ENCODE measurements at places on chromosomes 13 and 19.

DNA sequence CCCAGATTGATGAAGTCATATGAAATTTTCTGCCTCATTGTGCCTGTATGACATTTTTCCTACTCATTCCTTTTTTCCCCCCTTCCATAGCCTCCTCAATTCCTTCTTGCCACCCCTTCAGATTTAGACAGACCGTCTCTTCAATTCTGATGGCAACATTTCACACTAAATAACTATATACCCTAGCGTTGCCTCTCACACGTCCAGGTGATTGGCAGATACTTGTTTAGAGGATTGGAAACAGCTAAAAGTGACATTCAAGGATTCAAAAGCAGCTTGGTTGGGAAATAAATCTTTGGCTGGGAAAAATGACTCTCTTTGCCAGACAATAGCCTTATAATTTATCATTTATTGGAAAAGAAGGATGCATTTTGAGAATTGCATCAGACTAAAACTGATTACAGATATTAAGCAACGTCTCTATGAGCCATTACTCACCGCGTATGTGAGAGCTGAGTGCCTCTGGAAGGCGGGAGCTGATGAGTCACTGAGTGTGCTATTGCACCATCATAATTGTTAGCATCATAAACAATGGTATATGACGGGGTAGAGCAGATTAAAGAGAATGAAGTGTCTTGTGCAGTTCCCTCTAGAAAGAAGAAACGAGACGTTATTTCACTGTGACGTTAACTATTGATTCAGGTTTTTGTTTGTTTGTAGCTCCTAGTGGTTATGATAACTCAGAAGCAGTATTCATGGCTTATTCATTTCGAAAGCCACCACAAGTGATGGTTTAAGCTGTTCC lies 61.1 kb upstream of the FAM216B start:
- DNase-seq, result no peak

DNA sequence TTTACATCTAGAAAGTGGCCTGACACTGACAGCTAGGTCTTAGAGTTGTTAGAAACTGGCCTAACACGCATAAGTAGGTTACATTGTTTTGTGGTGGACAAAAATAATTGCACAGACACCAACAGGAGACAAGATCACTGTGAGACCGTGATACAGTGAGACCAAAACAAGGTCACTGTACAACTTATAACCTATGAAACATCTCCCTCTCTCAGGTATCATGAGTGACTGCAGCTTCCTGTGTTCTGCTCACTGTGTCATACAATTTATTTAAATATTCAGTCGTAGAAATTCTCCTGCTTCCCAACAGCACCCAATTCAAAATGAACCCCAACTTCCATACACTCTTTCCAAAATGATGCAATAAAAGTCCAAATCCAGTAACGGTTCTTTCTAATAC lies 2165.2 kb downstream of the PCDH9 start:
- no peak for DNase-seq

DNA sequence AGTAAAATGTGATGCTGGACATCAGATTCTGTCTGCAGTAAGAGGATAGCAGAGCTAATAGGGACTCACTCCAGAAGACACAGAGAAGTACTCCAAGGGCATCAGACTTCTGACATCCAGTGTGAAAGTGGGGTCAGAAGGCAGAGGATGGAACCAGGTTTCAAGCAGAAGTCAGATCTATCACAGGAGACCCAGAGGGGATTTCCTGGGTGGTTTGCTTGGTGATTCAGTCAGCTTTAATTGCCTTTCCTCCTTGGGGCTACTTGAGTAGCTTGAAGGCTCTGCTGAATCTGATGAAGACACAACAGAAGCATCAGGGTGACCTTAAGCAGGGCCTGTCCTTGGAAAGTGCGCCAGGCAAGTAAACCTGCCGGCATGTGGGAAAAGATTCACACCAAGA lies 300.6 kb downstream of the COG6 start:
- DNase-seq, result no peak

DNA sequence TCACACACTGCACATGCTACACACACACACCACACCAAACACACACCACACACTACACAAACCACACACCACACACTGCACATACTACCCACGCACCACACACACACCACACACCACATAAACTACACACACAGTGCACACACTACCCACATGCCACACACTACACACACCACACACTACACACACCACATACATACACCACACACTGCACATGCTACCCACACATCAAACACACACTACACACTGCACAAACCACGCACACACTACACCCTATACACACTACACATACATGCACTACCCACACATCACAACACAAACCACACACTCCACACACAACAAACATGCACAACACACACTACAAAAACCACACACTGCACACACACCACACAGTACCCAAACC lies 6.0 kb downstream of the MAG start:
- no peak for DNase-seq

DNA sequence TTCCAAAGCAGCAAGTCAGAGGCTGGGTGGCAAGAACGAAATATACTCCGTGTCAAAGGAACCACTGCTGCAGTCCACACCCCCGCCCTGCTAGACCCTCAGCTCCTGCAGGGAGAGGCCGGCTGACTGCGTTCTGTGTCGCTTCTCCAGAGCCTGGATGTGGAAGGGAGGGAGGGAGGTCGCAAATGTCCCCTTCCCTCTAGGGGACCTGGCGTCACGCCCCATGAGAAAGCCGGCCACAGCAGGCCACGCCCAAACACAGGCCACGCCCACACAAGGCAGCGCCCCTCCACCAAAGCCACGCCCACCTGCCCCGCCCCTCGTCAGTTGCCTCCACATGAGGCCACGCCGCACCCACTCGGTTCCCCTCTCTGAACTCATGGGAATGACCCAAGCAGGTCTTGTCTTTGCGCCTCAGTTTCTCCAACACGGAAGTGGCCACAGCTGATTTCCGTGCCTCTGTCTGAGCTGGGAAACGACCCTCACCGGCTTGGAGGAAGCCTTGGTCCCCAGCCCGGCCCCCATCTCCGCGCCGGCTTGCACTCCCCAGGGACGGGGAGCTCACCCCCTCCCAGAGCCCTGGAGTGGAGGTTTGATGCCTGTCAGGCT lies 38.4 kb upstream of the TCF3 start:
- no peak for DNase-seq

Data from NCI-H446 treated with DMSO at 0.1 percent for 48 hours (cell line).